ENCODE measurements at places on chromosomes 2 and 18. TPM values are rescaled to one million over a fixed set of nuclear protein-coding genes. Genes with fewer than 3 reads are reported as not detected.

The INHBB gene
- 0.90 TPM for total RNA-seq

GRCh38 chr2:231260442-231261208, 62.2 kb downstream of the ARMC9 start:
- DNase-seq = no peak
- no peak overlapping the region for H3K27ac ChIP-seq
- peaks cover 19% of the 10 kb centered on the region for H3K4me1 ChIP-seq
- H3K27me3 ChIP-seq = no peaks in the 10 kb centered on the region

DNA sequence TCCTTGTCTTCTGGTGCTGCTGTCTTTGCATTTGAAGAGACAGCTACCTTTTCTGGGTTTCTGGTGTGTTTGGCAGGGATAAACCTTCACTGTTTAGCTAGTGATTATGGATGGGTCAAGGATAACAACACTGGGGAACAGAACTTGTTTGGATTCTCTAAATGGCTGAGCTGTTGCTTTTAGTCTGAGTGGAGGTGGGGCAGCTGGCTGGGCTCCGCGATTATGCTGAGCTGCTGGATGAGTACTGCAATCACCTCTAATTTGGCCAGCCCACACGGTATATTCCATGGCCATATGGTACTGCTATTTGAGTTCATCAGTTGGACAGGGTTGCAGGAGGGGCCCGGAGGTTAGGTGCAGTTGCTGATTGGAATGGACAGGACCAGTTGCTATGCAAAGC, 361.6 kb upstream of the TFPI start:
- H3K36me3 ChIP-seq = no peaks in the 10 kb centered on the region
- H3K27me3 ChIP-seq = no peaks in the 10 kb centered on the region
- H3K27ac ChIP-seq = no peak overlapping the region
- no peak overlapping the region for H3K4me3 ChIP-seq
- no peaks in the 10 kb centered on the region for H3K4me1 ChIP-seq
- DNase-seq = no peak

The CDH2 gene
- total RNA-seq = 208 TPM

DNA sequence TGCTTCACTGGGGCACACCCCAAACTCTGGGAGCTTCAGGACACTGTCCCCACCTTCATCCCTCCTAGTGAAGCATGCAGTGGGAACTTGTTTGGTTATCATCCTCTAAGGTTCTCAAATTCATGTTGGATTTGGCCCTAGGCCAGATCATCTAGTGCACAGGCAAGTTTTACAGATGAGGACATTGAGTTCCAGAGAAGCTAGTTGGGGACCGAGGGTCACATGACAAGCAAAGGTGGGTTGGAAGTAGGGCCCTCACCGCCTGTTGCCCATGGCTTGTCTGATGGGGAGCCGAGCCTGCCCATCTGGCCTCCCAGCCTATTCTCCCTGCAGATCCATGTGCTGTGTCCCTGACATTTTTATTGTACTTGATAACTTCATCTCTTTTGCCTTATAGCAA, 2.8 kb downstream of the PRKCE start:
- peaks cover 31% of the 10 kb centered on the region for H3K4me1 ChIP-seq
- H3K4me3 ChIP-seq = no peak overlapping the region
- no peak overlapping the region for H3K27ac ChIP-seq
- no peak for DNase-seq
- no peaks in the 10 kb centered on the region for H3K27me3 ChIP-seq

The HOXD4 gene
- total RNA-seq = not detected

- no peak for DNase-seq
- H3K4me1 ChIP-seq = peaks cover 46% of the 10 kb centered on the region
- peaks cover 4% of the 10 kb centered on the region for H3K36me3 ChIP-seq
- peak within 1 kb of the TSS; percentile 92 for H3K27ac ChIP-seq
- peak within 1 kb of the TSS; percentile 96 for H3K4me3 ChIP-seq
Measured at GRCh38 chr2:127675331-127676261, at the start of gene LIMS2. TSS of gene LIMS2 (minus strand) at chr2:127675530. CDS start at chr2:127675024, 506 bp downstream.

DNA sequence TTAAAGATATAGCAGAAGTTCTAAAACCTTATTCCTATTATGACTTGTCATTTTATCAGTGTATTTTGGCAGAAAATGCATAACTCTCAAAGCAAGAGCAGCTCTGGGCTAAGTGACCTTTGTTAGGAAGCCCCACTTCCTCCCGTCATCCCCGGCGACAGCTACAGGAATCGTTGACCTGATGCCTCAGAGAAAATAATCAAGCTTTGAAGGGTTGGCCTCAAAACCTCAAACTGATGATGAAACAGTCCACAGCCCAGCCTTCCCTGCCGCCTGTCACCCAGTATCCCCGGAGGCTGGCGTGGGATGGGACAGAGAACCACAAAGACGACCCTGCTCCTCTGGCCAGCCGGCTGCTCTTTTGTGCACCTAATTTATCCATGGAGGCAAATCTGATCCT, 65.3 kb downstream of the KCNF1 start:
- H3K27me3 ChIP-seq = peaks cover 12% of the 10 kb centered on the region
- H3K4me3 ChIP-seq = no peak overlapping the region
- H3K36me3 ChIP-seq = no peaks in the 10 kb centered on the region
- peaks cover 3% of the 10 kb centered on the region for H3K4me1 ChIP-seq
- H3K27ac ChIP-seq = no peak overlapping the region

DNA sequence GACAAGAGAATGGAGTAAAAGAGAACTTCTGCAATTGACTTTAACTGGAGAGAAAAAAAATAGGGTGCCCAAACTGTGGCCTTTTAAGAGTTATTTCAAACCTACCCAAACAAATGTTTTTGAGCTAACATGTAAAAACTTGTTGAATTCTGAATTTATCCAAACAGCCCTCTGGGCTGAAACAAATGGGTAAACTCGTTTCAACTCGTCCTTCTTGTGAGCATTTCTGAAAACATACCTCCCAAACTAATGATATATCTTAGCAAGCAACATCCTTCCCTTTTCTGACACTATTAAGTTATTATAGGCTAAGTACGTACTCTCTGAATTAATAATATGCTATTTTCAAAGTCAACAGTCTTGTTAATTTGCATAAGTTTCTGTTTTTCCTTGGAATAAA, 793.0 kb upstream of the ACVR2A start:
- H3K4me1 ChIP-seq = no peaks in the 10 kb centered on the region
- H3K4me3 ChIP-seq = no peak overlapping the region
- no peak for DNase-seq
- no peaks in the 10 kb centered on the region for H3K36me3 ChIP-seq

The TMBIM1 gene
- 96.1 TPM for total RNA-seq

- peaks cover 37% of the 10 kb centered on the region for H3K4me1 ChIP-seq
- no peaks in the 10 kb centered on the region for H3K27me3 ChIP-seq
- no peak for DNase-seq
Measured at GRCh38 chr2:217325251-217325650, 465.4 kb upstream of the TNP1 start.

The LINC00305 gene
- not detected for total RNA-seq

DNA sequence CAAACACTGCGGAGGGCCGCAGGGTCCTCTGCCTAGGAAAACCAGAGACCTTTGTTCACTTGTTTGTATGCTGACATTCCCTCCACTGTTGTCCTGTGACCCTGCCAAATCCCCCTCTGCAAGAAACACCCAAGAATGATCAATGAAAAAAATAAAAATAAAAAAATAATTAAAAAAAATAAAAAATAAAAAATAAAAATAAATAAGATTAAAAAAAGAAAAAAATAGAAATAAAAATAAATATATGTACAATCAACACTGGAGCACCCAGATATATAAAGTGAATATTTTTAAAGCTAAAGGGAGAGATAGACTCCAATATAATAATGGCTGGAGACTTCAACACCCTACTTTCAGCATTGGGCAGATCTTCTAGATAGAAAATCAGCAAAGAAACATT, 23.8 kb upstream of the EML6 start:
- no peaks in the 10 kb centered on the region for H3K27me3 ChIP-seq
- no peak overlapping the region for H3K27ac ChIP-seq
- no peaks in the 10 kb centered on the region for H3K4me1 ChIP-seq
- H3K36me3 ChIP-seq = no peaks in the 10 kb centered on the region

Data from chondrocyte (in vitro differentiated cells).